ENCODE measurements at places on chromosomes 7 and 10. TPM values are rescaled to one million over a fixed set of nuclear protein-coding genes. Genes with fewer than 3 reads are reported as not detected.

Gene PIP
- total RNA-seq: 140 TPM

DNA sequence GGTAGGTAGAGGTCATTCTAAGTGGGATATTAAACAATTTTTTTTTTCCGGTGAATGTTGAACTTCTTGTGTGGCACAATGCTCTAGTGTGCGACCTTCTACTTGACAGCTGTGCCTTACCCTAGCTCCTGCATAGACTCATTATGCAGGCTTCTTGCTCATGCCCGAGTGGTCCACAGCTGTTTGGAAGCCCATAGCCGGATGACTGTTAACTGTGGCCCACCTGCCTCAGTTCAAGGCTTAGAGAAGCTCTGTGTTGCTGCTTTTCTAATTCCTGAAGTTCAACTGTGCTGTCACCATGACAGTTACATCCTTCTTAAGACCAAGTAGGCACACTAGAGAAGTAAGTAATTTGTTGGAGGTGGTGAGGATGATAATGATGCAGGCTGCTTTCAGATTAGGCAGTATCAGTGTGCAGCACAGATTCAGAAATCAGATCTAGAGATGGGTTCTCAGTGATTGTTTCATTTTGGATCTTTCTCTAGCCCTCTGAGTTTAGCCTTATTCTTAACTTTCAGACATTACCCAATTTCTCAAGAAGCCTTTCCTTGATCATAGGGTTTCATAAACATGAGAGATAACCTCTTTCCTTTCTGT lies 278.4 kb downstream of the PHF14 start:
- H3K4me1 ChIP-seq: no peaks in the 10 kb centered on the region
- no peak for DNase-seq
- no peaks in the 10 kb centered on the region for H3K27me3 ChIP-seq
- no peak overlapping the region for H3K4me3 ChIP-seq

- H3K4me3 ChIP-seq: no peak overlapping the region
- no peak for DNase-seq
- H3K27me3 ChIP-seq: no peaks in the 10 kb centered on the region
Observed at GRCh38 chr7:44172803-44173424, 16.3 kb downstream of the GCK start.

DNA sequence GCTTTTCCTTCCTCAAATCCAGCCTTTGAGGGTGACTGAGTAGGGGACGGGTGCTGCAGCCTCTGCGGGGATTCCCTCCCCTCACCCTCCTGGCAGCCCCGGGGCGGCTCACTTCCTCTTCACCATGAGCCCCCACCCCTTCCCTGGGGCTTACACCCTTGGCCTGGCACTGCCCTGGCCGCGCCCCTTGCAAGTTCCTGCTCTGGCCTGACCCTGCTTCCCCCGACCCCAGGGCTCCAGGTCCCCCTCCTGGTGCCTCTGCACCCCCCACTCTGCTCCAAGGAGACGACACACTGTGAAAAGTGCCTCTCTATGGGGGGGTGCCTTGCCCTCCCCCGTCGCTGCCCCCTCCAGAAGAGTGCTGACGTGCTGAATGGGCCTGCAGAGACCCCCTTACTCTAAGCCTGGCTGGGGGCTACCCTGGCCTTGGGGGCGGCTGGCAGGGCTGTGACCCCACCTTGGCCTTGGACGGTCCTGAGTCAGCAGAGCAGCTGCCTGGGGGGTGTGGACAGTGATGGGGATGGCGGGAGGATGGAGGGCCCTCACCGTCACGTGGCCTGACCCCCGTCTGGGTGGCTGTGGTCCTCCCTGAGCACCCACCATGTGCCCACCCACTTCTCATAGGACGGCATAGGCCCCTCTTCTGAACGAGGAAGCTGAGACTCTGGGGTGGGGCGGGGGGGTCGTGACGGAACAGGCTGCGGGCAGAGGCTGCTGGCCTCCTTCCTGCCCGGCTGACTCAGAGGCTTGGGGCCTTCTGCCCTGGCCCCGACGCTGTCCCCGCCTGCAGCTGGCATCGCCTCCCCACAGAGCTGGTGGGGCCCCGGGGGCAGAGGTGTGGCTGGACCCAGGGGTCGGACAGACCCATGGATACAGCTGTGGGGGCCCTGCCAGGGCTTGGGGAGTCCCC lies 9.8 kb downstream of the LFNG start:
- H3K27me3 ChIP-seq: no peaks in the 10 kb centered on the region
- H3K36me3 ChIP-seq: no peaks in the 10 kb centered on the region
- peaks cover 24% of the 10 kb centered on the region for H3K4me1 ChIP-seq

- DNase-seq: no peak
- no peak overlapping the region for H3K27ac ChIP-seq
- no peaks in the 10 kb centered on the region for H3K4me1 ChIP-seq
- H3K4me3 ChIP-seq: no peak overlapping the region
- H3K36me3 ChIP-seq: no peaks in the 10 kb centered on the region
Observed at GRCh38 chr10:121485436-121486139, 112.7 kb downstream of the FGFR2 start.

DNA sequence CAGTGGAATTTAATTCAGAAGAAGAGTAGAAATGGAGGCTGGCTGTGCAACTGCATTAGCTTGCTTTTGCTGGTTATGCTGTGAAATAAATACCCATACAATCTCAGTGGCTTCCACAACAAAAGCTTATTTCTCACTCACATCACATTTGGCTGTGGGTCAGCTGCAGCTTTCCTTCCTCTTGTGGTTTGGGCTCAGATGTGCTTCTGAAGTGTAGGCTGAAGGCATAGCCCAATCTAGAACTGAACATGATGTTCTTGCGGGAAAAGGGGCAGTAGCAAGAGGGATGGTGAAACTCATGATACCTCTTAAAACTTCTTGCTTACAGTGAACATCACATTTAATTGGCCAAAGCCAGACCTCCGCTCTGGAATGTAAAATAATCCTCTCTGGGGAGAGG lies 119.9 kb downstream of the HECW1 start:
- H3K4me1 ChIP-seq: no peaks in the 10 kb centered on the region
- no peaks in the 10 kb centered on the region for H3K27me3 ChIP-seq
- no peak overlapping the region for H3K27ac ChIP-seq
- DNase-seq: no peak
- H3K36me3 ChIP-seq: no peaks in the 10 kb centered on the region

- peak overlapping the region; percentile 60 for H3K4me3 ChIP-seq
- peak overlapping the region; percentile 85 for H3K27ac ChIP-seq
- H3K36me3 ChIP-seq: no peaks in the 10 kb centered on the region
- peak; percentile 35 for DNase-seq
Observed at GRCh38 chr7:151851782-151852181, 25.1 kb downstream of the PRKAG2 start.

DNA sequence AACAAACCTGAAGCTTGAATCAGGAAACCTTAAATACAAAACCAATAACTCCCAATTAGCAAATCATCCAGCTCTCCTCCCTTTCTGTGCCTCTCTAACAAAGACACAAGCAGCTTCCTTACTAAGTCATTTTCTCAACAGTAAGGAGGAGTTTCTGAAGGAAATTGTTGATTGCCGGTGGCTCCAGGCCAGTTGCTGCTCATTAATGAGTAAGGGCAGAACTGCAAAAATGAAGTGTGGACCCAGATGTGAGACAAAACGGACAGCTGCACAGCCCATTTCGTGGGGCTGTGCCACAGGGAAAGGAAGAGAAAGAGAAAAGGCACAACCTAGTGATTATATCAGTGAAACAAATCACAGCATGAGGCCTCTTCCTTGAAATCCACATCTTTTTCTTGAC lies 42.8 kb upstream of the RHOBTB1 start:
- H3K4me1 ChIP-seq: no peaks in the 10 kb centered on the region
- peak overlapping the region; percentile 14 for H3K27ac ChIP-seq
- no peak for DNase-seq

DNA sequence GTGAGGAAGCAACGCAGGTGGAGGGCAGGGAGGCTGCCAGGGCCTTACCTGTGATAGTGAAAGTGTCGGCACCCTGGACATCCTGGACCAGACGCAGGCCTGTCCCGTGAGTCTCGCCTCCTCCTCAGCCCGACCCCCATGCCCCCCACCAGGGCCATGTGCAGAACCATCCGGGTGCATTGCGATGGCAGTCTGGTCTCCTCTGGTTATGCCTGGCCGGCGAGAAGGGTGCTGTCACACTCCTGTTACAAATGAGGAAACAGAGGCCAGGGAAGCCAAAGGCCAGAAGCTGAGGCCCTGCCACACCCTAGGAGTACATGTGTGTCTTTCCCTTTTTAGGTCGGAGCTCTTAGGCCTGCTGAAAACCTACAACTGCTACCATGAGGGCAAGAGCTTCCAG lies 7.2 kb downstream of the DEPP1 start:
- no peak for DNase-seq
- H3K4me3 ChIP-seq: no peak overlapping the region
- H3K4me1 ChIP-seq: peaks cover 2% of the 10 kb centered on the region
- no peak overlapping the region for H3K27ac ChIP-seq

DNA sequence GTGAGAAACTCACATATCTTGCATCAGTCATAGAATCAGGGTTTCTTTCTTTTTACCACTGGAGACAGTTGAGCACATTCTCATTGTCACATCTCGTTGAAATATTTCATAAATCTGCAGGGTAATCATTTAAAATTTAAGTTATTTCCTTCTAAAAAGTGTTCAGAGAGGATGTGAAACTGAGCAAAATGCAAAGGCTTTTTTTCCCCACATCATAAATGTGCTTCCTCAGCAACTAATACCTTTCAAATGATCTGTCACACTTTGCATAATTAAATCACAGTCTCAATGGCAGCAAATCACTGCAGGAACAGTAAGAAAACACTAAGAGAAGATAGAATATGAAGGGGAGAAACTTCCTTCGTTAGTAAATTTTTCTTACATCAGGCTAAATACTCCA lies 187.5 kb downstream of the EVX1 start:
- H3K4me3 ChIP-seq: no peak overlapping the region
- no peak for DNase-seq
- peaks cover 4% of the 10 kb centered on the region for H3K36me3 ChIP-seq
- H3K27ac ChIP-seq: no peak overlapping the region
- no peaks in the 10 kb centered on the region for H3K27me3 ChIP-seq

Measured in breast epithelium (tissue), 4 donors.